Fibroblast of skin of scalp (primary cell): ENCODE measurements at places on chromosomes 16 and 17.

DNA sequence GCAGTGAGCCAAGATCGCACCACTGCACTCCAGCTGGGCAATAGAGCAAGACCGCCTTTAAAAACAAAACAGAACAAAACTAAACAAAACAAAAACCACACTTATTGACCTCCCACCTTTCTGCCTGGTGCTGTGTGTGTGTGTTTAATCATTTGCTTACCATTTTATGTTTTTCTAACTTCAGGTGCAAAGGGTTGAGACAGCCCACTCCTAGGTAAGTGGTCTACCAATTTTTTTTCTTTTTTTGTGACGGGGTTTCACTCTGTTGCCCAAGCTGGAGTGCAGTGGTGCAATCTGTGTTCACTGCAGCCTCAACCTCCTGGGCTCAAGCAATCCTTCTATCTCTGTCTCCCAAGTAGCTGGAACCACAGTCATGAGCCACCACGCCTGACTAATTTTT, 65.8 kb downstream of the SALL1 start:
- DNase-seq, result no peak

DNA sequence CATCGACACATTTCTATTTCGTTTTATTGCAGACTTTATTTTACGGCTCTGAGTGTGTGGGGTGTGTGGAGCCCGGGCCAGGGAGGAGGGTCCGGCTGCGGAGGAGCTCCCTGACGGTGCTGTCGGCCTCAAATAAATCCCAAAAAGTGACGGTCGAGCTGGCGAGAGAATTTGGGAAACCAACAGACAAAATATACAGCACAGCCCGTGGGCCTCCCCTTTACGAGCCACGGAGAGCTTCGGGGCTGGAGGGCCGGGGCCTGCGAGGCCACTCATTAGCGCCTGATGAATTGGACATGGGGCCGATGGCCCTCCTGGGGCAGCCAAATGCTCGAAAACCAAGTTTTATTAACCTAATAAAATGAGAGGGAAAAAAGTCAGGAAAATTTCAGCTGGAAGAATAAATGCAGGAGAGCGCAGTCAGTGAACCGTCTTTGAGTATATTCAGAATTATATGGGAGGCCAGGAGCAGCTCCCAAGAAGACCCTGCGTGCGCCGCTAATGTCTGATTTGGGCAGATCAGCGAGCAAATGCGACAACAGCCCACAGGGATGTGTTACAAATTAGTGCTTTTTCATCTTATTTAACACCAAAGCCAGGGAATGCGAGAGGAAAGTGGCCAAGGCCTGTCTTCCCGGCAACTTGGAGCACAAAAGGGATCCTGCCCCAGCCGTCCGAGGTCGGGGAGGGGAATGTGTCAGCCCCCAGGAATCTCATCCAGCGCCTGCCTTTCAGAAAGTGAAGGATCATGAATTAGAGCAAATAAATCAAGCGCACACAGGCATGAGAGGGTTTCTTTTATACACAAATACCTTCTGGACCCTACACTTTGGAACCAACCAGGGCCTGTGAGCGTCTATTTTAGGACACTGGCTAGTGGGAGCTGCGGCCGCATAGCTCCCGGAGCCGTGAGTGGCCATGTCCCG, 249.1 kb downstream of the C16orf95 start:
- DNase-seq, result peak; percentile 28

- DNase-seq, result no peak
Measured at GRCh38 chr17:77493238-77493820, 352.6 kb downstream of the SEC14L1 start.

DNA sequence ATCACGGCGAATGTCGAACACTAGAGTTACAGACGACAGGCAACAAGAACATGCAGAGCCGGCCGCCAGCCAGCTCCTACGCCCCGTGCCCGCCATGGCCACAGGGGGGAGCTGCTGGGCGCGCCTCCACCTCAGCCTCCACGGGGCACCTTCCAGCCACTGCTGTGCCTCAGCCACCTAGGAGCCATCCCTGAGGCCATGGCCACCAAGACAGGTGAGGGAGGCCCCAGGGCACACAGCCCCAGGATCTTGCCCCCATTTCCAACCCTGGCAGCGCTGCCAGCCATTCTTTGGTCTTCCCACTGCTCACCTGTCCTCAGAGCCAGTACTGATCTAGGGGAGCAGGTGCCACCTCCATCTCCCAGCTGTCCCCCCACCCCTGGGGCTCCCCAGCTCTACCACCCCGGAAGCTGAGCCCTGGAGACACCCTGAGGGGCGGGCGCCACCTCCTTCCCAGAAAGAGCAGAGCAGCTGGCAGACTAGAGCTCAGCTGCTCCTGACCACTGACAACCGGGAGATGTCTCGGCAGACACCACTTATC, 11.8 kb downstream of the GNPTG start:
- DNase-seq, result peak; percentile 24

- DNase-seq, result no peak
Measured at GRCh38 chr16:50702725-50703124, 9.3 kb downstream of the NOD2 start.
